Forelimb muscle (tissue), 1 donor: ENCODE measurements at places on chromosomes 1 and 21. TPM values are rescaled to one million over a fixed set of nuclear protein-coding genes. Genes with fewer than 3 reads are reported as not detected.

- DNase-seq: no peak
Measured at GRCh38 chr1:31214316-31215064, 25.2 kb downstream of the NKAIN1 start.

GRCh38 chr1:215079456-215079855 is 3.1 kb upstream of the KCNK2 start:
- no peak for DNase-seq

GRCh38 chr1:41855713-41856112 is 63.0 kb downstream of the HIVEP3 start:
- no peak for DNase-seq

GRCh38 chr21:29053011-29053553 is 20.4 kb downstream of the CCT8 start:
- no peak for DNase-seq

DNA sequence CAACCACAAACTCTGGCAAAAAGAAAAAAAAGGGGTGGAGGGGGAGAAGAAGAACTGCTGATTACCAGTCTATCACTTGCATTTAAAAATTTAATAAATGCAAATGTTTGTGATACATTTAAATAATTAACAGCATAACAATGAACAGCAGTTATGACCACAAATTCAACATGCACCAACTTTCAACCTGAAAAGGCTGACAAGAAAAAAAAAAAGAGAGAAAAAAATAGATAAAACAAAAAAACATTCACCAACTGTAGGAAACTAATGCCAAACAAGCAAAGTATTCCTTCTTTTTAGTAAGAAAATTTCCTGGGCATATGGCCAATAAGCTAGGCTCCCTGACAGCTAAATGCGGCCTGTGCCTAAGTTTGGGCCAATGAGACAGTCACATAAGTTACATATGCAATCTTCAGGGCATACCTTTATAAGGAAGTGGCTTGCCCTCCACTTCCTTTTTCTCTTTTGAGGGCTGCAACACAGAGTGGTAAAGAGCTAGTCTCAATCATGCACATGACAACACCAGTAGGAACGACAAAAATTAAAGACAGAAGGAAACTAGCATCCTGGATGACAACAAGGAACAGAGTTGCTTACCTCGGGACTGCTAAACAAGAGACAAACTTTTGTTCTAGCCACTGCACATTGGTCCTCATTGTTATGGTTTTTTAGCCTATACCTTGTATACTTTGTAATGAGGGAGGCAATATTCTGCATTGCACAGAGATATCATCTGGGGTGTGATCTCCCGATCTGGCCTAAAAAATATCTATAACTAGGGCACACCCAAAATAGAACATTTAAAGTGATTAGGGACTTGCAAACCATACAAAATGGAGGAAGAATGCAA is 24.2 kb upstream of the PHTF1 start:
- no peak for DNase-seq

RIPPLY3 gene
- 0.11 TPM for polyA plus RNA-seq

DNA sequence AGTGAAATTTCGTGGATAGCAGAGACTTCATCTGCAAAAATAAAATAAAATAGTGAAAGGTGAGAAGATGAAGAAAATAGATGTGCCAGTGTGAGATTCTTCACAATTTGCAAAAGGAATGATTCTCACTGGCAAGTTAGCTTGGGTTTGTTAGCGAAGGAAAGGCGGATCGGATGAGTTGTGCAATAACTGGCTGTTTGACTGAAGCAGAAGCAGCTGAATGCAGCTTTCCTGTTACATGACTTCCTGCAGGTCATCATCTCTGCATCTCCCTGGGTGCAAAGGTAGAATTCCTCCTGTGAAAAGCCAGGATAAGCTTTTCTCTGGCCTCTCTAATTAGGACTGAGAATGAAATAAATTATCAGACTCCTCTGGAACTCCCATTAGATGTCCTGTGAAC is 263.1 kb upstream of the CHRM3 start:
- DNase-seq: no peak
